ENCODE measurements at places on chromosomes 7 and 10.

DNA sequence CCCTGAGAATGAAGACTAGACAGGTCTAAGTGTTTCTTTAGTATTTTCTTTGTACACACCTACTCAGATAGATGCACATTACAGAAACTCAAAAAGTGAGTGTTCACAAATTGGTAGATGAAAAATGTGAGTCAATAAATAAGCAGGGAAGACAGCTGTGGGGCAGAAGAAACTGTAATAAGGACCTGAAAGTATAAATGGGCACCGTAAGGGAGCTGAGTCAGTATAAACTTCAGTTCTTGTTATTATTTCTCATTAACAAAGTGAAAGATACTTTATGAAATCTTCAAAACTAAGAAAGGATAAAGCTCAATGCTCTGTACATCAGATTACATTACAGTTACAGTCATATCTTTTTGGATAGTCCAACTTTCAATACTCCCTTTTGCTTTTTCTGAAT lies 2.5 kb downstream of the MTPN start:
- no peak for DNase-seq

DNA sequence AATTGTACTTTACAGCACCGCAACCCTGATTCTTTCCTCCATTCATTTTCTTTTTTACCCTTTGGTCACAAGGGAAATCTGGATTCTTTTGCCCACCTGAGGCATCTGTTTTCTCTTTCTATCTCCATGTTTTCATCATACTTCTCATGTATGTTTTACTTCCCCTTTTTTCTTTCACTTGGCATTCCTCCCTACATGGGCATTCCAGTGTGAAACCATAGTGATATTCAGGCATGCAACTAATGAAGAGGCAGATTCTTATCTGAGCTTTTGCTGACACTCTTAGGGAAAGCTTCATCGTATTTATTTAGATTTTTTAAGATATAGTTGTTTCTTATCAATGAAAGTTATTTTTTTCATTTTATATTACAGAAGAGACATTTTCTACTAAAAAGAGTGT lies 405.2 kb upstream of the TEX47 start:
- no peak for DNase-seq

DNA sequence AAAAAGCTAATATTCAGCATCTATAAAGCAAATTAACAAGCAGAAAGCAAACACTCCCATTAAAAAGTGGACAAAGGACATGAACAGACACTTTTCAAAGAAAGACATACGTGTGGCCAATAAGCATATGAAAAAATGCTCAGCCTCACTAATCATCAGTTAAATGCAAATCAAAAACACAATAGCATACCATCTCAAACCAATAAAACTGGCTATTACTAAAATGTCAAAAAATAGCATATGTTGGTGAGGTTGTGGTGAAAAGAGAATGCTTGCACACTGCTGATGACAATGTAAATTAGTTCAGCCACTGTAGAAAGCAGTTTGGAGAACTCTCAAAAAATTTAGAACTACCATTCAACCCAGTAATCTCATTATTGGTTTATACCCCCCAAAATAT lies 284.6 kb upstream of the KCND2 start:
- DNase-seq: no peak

GRCh38 chr10:122308417-122309141 lies 37.5 kb downstream of the BTBD16 start:
- DNase-seq: no peak

DNA sequence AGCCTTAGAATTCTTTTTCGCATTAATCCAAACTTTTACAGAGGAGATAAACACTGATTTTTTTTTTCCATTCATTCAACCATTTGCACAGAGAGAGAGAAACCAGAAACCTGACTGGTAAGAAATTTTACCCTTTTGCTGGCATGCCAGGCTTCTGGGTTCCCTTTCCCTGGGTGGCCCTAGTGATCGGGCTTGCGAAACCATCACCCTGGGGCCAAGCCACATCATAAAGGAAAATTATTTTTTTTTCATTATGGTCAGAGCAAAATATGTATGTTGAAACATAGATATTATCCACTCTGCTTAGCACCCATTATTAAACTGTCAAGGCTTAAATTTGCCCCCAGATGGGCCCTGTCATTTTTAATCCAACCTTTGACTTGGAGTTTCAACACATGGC lies 55.4 kb upstream of the INHBA start:
- no peak for DNase-seq
